HFFc6 (cell line): ENCODE measurements at places on chromosomes 7 and 10. TPM values are rescaled to one million over a fixed set of nuclear protein-coding genes. Genes with fewer than 3 reads are reported as not detected.

DNA sequence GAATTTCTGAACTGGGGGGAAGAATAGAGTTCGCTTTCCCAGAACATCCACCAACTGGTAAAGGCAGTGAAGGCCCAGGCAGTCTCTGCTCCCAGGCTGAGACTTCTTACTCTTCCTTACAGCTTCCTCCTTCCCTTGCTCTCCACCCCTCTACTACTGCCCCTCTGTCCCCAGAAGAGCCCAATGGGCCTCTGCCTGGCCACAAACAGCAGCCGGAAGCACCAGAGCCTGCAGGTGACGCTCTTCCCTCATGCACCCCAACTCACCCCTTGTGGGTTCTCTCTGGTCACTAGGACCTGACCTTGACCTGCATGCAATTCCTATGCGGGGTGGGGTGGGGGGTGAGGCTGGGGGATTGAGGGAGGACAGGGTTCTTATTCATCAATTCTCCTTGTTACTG, 16.5 kb downstream of the FAM131B start:
- no peak for DNase-seq

The NDUFA5 gene
- 42.9 to 50.4 TPM (median 49.0 TPM) in 3 replicates for total RNA-seq

DNA sequence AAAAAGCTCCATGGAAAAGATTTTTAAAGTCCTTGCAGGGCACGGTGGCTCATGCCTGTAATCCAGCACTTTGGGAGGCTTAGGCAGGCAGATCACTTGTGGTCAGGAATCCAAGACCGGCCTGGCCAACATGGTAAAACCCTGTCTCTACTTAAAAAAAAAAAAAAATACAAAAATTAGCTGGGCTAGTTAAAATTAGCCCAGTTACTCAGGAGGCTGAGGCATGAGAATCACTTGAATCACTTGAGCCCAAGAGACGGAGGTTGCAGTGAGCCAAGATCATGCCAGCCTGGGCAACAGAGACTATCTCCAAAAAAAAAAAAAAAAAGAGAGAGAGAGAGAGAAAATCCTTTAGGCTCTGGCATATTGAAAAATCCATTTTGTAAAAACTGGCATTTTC, 61.9 kb downstream of the CCDC6 start:
- DNase-seq: no peak

DNA sequence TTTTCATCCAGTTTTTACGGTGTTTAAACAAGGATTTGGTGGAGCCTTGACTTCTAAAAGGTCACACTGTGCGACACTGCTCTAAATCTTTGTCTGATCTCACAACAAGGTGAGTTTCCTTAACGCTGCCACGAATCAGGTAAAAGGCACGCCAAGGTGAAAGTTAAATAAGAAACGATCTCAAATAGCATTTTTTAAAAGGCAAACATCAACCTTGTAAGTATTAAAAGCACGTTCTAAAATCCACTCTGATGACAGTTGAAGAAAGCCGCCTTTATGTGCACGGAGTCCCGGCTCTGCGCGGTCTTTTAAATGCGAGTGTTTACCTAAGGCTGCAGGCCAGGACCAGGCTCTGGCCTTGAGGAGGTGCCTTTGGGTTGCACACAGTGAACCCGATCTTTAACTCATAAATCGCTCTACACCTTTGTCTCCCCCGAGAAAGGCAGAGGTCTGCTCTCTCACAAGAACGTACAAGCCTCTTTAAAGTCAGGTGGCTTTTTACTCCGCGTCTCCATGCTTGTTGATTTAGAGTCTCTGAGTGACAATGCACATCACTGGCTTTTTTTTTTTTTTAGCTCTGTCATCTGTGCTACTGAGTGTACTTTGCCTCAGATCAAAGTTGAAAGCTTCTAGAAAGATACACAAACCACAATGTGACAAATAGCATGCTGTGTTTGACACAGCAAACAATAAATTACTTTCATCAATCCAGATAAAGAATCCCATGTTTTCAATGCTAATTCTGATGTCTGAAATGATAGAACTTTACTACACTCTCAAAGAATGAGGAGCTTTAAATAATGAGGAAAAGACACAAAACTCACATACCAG, 25.9 kb upstream of the RNF32 start:
- no peak for DNase-seq

The VPS50 gene
- 19.9 to 20.6 TPM (median 20.3 TPM) in 3 replicates for total RNA-seq

GRCh38 chr7:38819463-38819862, 89.5 kb downstream of the VPS41 start:
- no peak for DNase-seq

The GPR26 gene
- not detected in 3 replicates for total RNA-seq

DNA sequence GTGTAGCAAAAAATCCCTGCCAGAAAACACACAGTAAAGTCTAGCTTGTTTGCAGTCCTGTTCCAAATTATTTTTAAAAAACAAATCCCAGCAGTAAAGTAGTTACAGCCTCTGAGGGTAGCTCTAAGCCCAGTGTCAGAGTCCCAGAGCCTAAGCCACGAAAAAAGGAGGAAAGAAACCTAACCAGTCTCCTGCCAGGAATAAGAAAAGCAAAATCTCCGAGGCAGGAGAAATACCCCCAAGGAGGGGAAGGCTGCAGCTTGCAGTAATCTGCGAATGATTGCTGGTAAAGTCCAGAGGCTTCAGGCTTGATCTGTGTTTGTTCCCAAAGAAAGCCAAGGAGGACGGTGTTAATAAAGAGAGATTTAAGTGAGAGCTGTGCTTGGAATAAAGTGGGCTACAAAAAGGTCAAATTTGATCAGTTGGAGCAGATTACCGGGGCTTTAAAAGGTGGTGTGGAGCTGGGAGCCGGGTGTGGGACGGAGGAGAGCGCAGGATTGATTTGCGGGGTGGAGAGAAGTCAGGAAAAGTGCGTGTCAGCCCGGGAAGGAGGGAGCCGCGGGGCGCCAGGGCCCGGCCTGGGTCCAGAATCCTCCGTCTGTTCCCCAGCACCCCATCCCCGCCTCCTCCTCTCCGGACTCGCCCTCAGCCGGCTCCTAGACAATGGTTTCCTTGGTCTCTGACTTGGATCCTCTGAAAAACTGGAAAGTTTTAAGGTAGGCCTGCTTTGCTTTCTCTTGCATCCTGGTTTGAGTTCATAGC, 219.4 kb upstream of the CELF2 start:
- no peak for DNase-seq

DNA sequence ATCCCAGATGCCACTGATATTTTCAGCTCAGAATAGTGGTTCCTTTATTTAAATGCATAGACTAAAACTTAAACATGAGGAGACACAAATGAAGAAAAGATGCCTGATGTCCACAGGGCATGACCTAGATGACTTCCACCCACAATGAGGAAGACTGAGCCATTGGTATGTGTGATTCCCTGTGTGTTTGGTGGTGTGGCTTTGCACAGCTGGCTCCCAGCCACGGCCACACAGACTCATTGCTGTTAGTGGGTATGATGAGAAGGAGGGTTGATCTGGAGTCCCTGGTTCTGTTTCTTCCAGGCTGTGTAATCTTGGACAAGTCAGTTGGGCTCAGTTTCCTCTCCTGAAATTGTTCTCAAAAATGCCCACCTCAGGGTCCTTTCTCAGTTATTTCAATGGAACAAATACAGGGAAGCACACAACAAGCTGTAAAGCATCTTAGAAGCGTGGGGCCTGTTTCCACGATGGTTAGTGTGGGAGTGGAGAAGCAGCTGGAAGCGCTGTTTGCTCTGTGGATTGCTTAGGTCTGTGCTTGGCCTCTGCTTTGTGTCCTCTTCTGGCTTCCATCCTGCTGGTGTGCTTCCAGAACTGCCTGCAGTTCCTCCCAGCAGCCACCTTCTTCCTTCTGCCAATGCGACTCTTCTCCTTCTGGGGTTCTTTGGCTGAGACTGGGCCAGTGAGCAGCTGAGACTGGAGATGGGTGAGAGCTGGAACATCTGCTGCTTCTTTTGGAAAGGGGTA, 303.7 kb downstream of the BMPER start:
- DNase-seq: no peak

DNA sequence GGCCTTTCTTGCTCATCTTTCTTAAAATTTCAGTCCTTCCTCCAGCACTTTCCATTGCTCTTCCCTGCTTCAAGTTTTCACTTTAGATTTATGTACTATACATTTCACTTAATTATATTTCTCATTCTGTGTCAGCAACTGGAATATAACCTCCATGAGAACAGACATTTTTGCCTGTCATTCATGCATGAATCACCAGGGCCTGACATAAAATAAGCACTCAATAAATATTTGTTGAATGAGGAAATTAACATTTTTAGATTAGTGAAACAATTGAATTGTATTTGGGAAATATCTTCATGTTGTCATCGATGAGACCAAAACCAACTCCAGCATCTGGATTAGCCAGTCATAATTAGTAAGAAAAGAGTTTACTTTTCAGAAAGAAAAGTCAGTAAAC, 6.1 kb downstream of the SAMD9L start:
- no peak for DNase-seq

GRCh38 chr10:24465891-24466818, 257.2 kb downstream of the KIAA1217 start:
- peak; percentile 85 for DNase-seq

DNA sequence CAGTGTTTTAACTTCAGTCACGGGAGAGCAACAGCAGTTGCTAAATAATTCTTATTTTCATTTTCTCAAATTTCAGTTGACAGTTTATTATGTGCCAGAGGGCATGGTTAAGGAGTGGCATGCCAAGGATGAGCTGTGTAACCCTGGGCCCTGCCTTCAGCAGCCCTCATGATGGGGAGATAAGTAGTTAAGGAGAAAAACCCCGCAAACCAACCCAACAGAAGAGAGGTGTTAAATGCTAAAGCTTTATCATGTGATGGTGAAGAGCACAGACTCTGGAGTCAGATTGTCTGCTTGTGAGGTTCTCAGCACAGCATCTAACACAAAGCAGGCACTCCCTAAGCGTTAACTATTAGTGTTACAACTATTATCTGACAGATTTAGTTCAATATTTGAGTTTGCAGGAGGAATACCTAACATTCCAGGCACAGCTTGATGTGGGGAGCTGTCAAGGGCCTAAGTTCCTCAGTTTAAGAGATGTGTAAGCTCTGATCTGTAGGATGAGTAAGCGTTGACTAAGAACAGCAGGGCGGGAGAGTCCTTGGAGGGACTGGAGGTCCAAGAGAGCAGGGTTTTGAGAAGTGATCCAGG, 29.6 kb downstream of the STAM start:
- DNase-seq: peak; percentile 94

DNA sequence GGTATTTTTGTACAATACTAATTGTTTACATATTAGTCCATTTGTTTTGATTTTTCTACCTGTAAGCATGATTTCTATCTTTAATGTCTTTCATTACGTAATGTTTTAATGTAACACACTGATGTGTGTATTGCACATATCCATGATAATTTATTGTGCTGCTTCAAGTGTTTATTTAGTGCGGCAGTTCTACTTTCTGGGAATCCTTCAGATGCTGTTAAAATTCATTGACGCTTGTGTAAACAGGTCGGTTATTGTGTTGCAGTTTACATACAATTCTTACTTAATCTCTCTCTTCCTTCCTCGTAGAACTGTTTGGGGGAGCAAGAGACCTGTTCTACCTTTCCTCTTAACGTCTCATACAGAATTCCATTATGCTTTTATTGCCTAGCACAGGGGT, 6.9 kb downstream of the TMEM60 start:
- DNase-seq: no peak

- no peak for DNase-seq
Observed at GRCh38 chr7:85341973-85342372, 155.1 kb upstream of the SEMA3D start.

- no peak for DNase-seq
Observed at GRCh38 chr10:70982443-70982842, 94.1 kb upstream of the PCBD1 start.

DNA sequence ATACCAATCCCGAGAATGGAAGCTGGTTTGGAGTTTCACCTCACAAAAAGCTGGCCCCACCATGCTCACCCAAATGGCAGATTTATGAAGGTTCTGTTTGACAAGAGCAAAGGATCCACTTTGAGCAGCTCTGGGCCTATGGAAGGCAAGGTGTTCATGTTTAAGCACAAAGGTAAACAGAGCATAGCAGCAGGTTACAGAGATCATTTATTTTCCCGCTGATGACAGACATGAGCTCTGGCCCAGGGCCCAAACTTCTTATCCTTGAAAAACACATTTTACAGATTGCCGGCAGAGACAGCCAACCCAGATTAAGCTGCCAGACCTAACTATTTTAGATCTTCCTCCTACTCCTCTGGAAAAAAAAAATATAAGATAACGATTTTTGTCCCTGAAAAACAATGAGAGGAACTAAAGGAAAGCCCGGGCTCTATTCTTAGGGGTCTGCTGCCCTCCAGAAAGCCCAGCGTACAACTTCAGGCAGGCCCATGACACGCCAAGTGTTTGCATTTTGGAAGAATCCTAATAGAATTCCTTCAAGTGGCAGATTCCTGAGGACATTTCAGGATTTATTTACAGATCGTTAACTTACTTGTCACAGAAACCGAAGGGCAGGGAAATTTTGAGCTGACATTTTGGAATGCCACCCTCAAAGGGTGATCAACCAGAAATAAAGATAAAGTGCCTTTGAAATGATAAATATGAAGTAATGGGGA, 40.0 kb downstream of the SYPL1 start:
- DNase-seq: no peak

DNA sequence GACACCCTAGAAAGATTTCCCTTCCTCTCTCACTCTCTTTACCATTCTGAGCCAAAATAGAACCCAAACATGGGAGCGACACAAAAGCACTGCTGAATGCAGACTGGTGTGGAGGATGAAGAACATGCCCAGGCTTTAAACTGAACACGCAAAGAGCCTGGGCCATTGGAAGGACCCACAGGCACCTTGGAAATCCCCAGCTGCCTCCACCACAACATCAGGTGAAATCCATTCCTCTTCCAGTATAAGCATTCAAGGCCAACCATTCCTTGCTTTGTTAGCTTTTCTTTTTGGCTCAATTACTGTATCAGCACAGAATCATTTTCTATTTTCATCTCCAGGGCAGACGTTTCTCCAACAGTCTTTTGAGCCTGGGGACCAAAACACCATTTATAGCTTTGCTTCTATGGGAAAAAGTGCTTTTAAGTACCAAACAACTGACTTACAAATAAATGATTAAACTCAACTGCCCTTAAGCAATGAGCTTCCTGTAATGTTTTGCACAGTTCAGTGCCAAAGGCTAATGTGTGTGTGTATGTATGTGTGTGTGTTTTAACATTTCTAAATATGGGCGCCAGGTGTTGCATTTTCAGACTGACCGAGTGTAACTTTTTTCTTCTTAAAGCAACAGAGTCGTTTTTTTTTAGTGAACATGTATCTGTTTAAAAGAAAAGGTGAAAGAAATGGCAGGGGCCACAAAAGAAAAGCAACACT, 16.2 kb upstream of the BLNK start:
- DNase-seq: no peak

GRCh38 chr7:11804621-11805020, 27.4 kb downstream of the THSD7A start:
- no peak for DNase-seq

The ANKRD2 gene
- total RNA-seq: 0.50 to 6.8 TPM (median 0.75 TPM) in 3 replicates
